ENCODE measurements at places on chromosomes 2 and 18. TPM values are rescaled to one million over a fixed set of nuclear protein-coding genes. Genes with fewer than 3 reads are reported as not detected.

EGR4 gene
- not detected for total RNA-seq

SLC19A3 gene
- 37.6 TPM for total RNA-seq

LOXHD1 gene
- total RNA-seq, result 0.74 TPM

DNA sequence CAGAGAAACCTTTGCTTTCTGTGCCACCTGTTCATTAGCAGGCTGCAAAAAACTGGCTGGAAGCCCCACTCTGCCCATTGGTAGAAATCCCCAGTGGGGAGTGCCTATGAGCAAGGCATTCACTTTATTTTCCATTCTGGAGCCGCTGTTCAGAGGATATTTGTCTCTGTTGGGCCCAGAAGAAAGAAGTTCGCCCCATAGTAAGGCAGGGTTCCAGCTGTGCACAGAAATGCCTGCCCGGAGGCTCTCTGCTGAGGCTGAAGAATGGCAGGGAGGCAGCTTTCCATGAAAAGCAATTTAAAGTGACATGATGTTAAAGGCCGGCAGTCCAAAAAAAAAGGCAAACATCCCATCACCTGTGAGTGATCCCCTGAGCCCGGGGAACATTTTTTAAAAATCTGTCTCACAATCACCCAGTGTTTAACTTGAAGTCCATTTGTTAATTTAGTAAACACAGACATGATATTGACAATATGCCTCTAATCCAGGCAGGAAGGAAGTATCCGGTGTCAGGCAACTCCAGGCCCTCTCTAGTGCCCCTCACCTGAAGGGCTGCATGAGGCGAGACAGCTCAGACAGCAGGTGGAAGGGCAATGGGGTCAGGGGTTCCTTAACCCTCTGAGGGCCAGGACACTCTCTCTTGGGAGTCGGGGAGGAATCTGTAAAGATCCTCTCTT lies 265.1 kb upstream of the SIX2 start:
- H3K4me1 ChIP-seq, result no peaks in the 10 kb centered on the region
- no peaks in the 10 kb centered on the region for H3K27me3 ChIP-seq
- H3K27ac ChIP-seq, result no peak overlapping the region
- no peak for DNase-seq
- H3K4me3 ChIP-seq, result no peak overlapping the region

DNA sequence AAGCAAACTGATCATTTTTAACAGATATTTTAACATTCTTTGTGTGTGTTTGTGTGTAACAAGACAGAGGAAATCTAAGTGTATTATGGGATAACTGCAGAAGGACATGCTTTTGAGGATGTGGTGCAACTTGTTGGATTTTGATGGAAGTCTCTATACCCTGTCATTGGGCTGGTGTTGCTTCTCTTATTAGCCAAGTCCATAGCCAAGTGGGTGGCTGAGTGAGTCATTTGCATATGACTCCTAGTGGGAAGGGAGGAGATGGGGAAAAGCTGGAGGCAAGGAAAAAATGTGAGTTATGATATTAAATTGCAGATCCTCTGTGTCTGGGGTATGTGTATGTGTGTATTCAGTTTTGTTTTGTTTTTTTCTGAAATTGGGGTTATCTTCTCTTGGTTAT lies 879.9 kb downstream of the DCC start:
- H3K27ac ChIP-seq, result no peak overlapping the region
- no peak for DNase-seq
- H3K4me3 ChIP-seq, result no peak overlapping the region
- no peaks in the 10 kb centered on the region for H3K27me3 ChIP-seq
- H3K4me1 ChIP-seq, result no peaks in the 10 kb centered on the region

GRCh38 chr18:68676913-68677312 lies 38.0 kb downstream of the TMX3 start:
- DNase-seq, result no peak
- no peaks in the 10 kb centered on the region for H3K27me3 ChIP-seq
- peaks cover 30% of the 10 kb centered on the region for H3K36me3 ChIP-seq
- H3K27ac ChIP-seq, result no peak overlapping the region

DNA sequence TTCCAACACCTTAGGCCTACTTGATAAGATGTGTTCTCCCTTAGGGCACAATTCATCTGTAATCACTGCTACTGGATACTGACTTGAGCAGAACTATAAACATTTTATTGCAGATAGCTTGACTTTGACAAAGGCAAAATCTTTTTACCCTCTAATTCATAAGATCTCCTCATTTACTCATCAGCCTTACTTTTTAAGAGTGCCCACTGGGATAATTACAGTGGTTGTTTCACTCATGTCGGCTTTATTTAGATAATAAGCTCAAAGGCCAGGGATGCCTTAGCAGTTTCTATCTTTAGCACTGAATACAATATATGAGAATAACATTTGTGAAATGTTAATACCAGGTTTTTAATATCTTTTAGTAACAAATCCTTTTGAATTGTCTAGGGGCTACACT lies 144.0 kb downstream of the DLGAP1 start:
- no peak for DNase-seq
- no peaks in the 10 kb centered on the region for H3K4me1 ChIP-seq
- no peak overlapping the region for H3K4me3 ChIP-seq
- H3K27ac ChIP-seq, result no peak overlapping the region

GRCh38 chr2:176035013-176035691 lies 33.1 kb upstream of the LNPK start:
- no peaks in the 10 kb centered on the region for H3K27me3 ChIP-seq
- H3K4me1 ChIP-seq, result no peaks in the 10 kb centered on the region
- no peak overlapping the region for H3K4me3 ChIP-seq

ANKRD29 gene
- 93.9 TPM for total RNA-seq

FAM124B gene
- 3.1 TPM for total RNA-seq

GRCh38 chr18:79720359-79720733 lies 40.7 kb downstream of the CTDP1 start:
- H3K4me3 ChIP-seq, result no peak overlapping the region
- H3K36me3 ChIP-seq, result peaks cover 81% of the 10 kb centered on the region
- H3K4me1 ChIP-seq, result no peaks in the 10 kb centered on the region
- H3K27me3 ChIP-seq, result no peaks in the 10 kb centered on the region
- DNase-seq, result no peak
- H3K27ac ChIP-seq, result no peak overlapping the region

DNA sequence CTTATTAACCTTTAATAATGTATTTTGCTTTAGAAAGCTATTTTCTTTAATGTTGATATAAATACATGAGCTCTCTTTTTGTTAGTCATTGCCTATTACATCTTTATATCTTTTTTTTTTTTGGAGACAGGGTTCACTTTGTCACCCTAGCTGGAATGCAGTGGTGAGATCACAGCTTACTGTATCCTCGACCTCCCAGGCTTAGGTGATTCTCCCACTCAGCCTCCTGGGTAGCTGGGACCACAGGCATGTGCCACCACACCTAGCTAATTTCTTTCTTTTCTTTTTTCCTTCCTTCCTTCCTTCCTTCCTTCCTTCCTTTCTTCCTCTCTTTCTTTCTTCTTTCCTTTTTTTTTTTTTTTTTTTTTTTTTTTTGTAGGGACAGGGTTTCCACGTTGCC lies 15.4 kb downstream of the NAB1 start:
- DNase-seq, result no peak
- no peak overlapping the region for H3K27ac ChIP-seq
- peaks cover 3% of the 10 kb centered on the region for H3K4me1 ChIP-seq
- no peaks in the 10 kb centered on the region for H3K27me3 ChIP-seq
- no peak overlapping the region for H3K4me3 ChIP-seq

GTF2A1L gene
- 0.89 TPM for total RNA-seq

ANKAR gene
- total RNA-seq, result 13.1 TPM

DNA sequence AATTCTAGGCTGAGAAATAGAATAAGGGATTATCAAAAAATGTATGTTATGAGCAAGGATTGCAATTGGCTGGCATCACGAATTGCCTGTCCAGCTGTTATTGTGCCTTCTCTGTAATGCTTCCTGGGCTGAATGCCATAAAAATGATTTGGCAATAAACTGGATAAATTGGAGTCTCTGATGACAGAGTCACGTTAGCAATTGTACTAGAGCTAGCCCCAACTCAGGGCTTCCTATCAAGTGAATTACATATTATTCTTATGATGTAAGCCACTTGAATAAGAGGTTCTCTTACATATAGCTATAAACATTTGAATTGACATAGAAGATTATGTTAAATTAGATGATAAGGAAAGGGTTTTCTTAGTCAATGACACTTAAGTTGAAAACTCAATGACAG lies 607.5 kb upstream of the REG3G start:
- no peak for DNase-seq
- no peak overlapping the region for H3K27ac ChIP-seq
- no peaks in the 10 kb centered on the region for H3K36me3 ChIP-seq
- no peak overlapping the region for H3K4me3 ChIP-seq

DNA sequence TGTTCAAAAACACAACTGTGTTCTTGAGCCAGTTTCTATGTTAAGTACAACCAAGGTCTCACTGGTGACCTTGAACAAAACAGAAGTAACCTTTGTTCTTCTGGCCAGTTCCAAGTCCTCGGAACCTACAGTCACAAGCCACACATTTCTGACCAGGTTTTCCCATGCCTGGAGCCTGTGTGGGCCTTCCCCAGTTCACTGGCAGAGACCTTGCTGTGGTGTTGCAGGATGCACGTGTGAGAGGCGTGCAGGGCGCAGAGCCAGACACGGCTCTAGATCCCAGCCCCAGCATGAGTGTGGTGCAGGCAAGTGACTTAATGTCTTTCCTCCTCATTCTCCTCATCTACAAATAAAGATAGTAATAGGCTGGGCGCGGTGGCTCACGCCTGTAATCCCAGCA lies 25.5 kb upstream of the EDAR start:
- no peak overlapping the region for H3K27ac ChIP-seq
- no peak for DNase-seq
- H3K4me1 ChIP-seq, result no peaks in the 10 kb centered on the region
- H3K36me3 ChIP-seq, result no peaks in the 10 kb centered on the region
- H3K4me3 ChIP-seq, result no peak overlapping the region
